ENCODE measurements at places on chromosomes 16 and 17.

DNA sequence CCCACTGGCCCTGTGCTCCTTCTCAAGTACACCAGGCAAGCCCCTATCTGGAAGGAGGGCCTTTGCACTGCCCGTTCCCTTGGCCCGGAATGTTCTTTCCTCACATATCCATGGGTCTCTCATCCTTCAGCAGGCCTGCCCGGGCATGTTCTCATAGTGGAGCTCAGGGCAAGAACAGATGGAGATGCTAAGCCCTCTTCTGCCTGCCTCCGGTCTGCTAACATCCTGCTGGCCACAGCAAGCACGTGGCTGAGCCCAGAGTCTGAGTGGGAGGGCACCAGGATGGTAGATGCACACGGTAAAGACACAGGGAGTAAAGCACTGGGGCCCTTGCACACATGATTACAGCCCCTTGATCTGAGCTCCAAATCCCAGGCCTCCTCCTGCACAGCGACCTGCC, 19.8 kb upstream of the ANKRD40CL start:
- no peak for DNase-seq

GRCh38 chr17:76834870-76835269, 33.3 kb upstream of the MGAT5B start:
- no peak for DNase-seq

DNA sequence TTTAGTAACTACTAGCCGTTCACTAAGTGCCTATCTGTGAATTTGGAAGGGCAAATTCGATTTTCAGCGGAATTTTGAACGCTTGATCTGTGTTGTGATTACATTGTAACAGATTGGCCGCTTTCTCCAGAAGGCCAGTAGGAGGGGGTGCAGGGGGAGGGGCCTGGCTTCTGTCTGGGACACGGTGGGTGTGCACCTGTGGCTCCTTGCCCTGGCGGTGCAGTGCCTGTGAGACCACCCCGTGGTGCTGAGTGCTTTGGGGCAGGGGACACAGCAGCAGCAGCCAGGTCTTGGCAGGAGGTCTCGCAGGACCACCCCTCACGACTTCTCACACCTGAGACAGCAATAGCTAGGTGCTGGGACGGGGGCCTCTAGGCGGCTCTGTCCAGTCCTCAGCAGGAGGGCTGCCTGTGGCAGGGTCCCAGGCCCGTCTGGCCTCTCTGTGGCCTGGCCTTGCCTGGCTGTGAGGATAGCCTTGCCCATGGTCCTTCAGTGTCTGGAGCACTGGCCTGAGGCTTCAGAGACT, 1.8 kb downstream of the UBE2I start:
- DNase-seq, result no peak

- DNase-seq, result peak; percentile 35
Measured at GRCh38 chr17:29619251-29619650, 3.5 kb downstream of the CORO6 start.

DNA sequence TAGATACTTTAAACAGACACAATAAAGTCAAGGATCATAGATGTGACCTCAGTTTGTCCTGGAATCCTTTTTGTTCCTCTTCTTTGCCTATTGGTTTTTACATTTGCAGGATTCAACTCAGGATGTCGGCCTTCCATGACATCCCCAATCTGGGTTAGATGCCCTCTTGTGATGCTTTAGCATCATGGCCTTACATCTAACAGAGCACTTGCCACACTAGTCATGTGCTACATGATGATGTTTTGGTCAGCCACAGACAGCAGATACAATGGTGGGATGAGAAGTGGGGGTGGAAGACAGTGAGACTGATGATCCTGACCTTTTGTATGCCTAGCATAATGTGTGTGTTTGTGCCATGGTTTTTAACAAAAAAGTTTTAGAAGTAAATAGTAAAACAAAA, 1.8 kb upstream of the SYNRG start:
- no peak for DNase-seq

DNA sequence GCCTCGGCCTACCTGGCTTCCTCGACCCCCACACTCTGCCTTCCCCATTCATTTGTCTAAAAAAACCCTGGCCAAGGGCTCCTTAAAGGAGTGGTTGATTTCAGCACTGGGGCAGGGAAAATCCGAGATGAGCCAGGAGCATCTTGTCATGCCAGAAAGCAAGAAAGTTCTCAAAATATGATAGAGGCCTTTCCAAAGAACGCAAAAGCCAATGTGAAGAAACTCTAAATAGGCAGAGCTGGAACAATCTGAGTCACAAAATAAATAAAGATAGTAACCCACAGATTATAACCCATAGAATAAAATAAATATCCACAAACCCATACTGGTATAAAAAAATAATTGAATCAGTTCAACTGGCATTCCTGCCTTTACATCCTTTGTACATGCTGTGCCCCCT, 192.3 kb upstream of the SALL1 start:
- no peak for DNase-seq

- no peak for DNase-seq
Measured at GRCh38 chr17:3036800-3037199, 26.6 kb downstream of the OR1D5 start.

DNA sequence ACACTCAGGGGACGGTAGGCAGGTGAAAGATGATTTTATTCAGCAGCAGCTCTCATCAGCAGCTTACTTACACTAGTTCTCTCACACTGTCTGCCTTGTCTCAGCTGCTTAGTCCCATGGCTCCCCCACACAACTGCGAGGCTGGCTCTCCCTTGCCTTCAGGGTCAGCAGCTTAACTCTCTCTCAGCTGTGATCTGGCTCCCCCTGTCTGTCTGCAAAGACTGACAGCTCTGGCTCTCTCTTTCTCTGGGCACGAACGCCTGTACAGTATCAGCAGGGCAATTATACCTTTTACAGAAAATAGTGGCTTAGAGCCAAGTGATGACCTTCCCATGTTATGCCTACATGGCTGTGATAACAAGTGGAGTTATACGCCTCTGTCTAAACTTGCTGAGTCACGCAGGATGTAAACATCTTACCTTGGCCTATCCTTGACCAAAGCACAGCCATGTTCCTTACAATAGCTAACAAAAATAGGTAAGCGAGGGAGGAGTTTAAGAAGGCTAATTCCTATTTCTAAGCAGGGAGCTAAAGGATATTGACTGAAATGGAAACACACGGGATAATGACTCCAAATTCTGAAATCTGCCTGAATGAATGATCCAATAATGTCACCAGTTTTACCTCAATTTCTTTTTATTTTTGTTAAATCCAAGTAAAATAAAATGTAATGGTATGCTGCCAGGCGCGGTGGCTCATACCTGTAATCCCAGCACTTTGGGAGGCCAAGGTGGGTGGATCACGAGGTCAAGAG, 1.1 kb upstream of the NDUFAB1 start:
- peak; percentile 84 for DNase-seq

- DNase-seq, result no peak
Measured at GRCh38 chr16:24821129-24821528, 24.6 kb upstream of the SLC5A11 start.

DNA sequence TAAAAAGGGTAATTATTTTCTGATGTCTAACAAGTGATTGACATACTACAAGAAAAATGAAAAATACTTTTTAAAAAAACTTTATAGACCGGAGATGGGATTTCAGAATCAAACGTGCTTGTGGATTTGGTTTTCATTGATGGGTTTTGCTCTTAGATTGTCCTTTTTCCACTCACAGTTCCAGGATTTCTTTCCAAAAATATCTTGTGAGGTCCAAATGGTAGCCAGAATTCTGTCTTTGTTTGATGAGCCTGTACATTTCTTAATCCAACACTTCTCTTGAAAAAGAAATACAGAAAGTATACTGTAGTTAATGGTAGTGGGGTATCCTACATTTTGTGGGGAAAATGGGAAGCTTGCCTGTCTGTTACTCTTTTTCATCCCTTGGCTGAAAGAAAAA, 329.3 kb downstream of the KCNJ2 start:
- DNase-seq, result no peak

GRCh38 chr16:8530752-8531384, 59.4 kb downstream of the TMEM114 start:
- DNase-seq, result no peak

DNA sequence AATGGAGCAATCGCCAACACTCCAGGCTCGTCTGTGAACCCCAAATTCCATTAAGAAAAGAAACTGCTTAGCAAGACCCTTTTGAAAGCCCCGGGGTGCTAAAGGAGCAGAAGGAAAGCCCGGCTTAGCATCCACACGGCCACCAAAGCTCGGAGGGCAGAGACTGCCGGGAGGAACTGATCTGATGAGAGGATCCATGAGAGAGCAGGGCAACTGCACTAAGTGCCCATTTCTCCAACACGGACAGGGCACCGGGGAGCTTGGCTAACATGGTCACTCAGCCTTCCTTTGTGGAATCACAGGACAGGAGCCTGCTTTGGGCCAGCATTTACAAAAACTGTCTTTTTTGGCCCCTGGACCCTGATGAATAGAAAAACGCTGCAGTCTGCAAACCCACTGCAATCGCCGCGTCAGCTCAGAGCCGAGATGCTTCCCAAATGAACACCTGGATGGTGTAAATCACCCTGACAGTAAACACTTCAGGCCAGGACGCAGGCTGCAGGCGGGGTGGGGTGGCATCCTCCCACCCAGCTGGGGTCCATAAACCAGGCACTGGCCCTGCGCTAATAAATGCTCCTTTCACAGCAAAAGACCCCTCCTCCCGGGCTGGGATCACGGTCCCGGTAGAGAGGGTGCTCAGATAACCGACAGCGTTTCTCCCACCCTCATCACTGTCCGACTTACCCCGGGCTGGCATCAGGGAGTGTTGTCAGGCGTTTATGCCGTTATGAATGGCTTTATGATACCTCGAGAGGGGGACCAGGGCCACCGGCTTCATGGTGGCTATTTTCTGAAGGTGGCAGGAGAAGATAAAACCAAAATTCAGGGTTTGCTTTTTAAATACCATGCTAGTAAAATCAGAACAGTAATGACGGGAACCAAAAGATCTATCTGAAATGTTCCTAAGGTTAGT, 299.5 kb downstream of the IRF8 start:
- DNase-seq, result no peak

GRCh38 chr16:68445458-68445857, 2.9 kb downstream of the SMPD3 start:
- peak; percentile 85 for DNase-seq

DNA sequence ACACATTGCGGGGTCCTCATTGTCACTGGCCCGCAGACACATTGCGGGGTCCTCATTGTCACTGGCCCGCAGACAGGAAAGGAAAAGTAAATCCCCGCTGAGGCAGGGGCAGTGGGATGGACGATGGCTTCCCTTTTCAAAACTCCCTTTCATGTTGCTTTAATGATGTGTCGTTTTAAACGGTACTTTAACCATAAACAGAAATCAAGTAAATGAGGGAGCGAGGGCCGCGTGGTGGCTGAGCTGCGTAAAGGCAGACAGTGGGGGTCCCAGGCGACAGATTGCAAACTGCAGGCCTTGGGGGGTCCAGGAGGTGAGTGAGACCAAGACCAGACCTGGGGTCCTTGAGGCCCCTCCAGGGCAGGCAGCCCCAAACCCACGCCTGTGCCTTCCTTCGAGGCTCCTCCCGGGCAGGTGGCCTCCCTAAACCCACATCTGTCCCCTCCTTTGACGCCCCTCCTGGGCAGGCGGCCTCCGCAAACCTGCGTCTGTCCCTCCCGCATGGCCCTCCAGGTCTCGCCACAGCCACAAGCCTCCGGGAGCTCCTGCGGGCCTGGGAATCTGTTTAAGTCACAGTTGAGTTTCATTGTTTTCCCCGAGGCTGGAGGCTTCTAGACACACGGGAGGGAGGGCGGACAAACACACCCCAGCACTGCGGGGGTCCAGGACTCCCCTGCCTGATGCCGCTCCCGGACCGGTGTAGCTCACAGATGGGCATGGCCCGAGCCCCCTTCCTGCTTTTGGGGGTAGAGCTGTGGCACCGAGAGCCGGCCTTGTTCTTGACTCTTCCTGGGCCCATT, 7.3 kb downstream of the PIEZO1 start:
- no peak for DNase-seq

DNA sequence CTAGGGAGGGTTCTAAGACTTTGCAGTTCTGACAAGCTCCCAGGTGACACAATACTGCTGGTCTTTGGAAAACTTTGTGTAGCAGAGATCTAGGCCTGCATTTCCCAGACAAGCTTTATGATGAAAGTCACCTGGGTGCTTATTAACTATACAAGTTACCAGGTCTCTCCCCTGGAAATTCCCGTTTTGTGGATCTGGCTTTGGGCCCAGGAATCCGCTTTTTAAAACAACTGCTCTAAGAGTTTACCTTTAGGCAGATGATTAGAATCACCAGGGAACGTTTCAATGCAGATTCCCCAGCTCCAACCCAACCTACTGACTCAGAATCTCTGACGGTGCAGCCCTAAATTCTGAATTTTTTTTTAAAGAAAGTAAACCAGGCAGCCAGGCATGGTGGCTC, 36.3 kb downstream of the MYH3 start:
- DNase-seq, result no peak

DNA sequence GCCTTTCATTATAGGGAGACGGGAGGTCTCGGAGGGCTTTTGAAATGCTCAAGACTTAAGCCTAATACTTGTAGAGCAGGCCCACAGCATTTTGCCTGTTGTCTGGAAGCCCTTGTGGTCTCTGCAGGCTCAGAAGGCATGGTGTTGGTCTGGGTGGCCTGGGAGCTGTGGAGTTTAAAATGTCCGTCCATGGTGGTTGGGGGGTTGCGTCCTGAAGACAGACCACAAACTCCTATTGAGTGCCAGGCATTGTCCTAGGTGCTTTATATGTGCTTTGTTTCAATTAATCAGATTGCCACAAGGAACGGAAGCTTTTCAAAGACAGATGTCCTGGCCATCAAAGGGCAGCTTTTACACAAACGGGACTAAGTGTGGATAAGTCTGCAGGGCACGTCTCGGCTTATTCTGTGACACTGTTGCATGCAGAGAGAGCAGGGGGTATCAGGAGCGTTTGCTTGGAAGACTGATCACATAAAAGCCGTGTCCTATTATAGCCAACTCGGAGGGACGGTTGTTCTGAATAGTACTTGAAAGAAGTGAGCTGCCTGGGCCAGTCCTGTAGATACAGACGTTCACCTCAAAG, 7.8 kb downstream of the NTN1 start:
- no peak for DNase-seq

DNA sequence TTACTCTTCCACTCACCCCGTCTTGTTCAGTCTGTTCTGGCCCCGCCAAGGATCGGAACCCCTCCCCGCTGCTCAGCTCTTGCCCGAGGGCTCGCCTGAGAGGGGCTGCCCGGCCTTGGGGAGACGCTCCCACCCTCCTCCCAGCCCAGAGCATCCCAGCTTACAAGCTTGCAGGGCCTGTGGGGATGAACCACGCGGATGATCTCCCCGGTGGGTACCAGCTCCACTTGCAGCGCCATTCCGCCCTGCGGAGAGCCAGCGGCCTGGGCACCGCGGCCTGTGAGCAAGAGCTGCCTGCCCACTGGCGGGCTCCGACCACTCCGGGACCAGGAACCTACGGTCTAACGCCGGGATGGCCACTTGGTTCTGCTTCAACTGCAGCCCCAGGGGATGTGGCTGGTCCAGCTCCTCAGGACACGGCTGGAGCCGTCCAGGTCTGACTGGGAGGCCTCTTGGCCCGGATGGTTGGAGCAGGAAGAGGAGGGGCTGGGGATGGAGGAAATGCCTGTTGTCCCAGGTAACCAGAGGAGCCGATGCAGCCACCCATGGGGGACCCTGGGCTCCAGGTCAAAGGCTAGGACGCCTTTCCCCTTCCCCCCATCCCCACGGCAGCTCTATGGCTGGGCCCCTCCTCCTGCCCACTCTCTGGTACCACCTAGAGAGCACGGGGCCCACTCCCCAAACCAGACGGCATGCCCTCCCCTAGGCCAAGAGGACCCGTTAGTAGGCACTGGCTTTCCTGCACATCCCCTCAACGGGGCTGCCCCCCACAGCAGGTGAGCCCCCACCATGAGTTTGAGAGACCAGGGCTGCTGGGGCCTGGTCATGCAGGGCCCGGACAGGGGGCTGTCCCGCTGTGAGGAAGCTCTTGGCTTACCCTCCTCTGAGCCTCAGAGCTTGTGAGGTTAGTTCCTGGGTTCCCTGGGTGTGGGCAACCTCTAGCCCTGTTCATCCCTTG, at the start of gene MYO1C:
Gene MYO1C, minus strand, starts transcription at position 438 of the 958 bp plus-strand sequence. Its CDS starts 199 bp downstream, at position 239.
- no peak for DNase-seq

All from hematopoietic multipotent progenitor cell treated with erythropoietin and hydrocortisone succinate and interleukin-3 and kit ligand, for 8 days (in vitro differentiated cells).